ENCODE measurements at places on chromosomes 12 and 14.

DNA sequence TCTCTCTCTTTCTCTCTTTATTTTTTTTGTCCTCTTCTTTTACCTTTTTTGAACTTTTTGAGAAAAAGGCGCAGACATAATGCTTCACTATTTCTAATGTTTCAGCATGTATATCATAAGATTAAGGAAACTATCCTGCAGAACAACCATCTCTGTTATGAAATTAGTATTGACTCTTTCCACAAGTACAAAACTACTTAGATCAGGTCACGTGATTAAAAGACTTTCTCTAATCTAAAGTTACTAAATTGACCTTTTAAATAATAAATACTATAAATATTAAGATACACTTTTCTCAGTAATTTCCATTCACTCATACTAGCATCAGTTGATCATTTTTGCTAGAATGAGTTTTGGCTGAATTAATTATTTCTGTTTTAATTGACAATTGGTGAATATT is 844.5 kb upstream of the LRFN5 start:
- no peak for DNase-seq

DNA sequence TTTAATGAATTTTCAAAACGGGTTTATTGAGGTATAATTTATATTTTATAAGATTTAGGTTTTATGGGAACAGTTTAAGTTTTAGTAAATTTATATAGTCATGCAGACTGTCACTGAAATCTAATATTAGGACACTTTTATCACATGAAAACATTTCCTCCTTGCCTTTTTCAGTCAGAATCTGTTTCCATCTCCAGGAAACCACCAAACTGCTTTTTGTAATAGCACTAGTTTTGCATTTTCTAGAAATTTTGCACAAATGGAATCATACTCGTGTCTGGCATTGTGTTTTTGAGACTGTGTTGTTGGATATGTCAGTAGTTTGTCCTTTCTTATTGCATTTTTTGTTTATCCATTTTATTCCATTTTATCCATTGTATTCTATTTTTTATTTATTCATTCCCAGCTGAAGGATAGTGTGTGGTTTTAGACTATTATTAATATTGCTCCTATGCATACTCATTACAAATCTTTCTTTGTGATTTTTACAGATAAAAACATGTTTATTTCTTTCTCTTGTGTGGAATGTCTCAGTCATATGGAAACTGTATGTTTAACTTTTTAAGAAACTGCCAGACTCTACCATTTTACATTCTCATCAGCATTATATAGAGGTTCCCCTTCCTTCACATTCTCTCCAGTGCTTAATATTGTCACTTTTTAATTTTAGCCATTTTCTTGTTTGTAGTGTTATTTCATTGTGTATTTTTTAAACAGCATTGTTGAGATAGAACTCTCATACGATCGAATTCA is 26.5 kb downstream of the PALS1 start:
- no peak for DNase-seq

DNA sequence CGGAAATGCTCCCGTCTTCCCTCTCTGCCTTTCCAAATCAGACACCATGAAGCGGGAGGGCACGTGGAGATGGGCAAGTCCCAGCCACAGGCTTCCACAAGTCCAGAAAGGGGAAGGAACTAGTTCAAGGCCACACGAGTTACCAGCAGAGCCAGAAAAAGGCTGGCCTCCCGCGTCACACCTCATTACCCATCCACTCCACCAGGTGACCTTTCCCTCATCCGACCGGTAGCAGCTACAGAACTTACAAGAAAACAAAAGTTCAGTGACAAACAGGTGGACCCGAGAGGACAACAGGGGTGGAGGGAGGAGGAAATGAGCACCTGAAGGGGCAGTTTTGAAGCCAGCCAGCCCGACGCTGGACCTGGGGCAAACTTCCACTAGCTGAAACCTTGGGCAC is 46.9 kb downstream of the CHGA start:
- no peak for DNase-seq

GRCh38 chr12:104524034-104524832 is 67.5 kb downstream of the CHST11 start:
- DNase-seq: peak; percentile 38

DNA sequence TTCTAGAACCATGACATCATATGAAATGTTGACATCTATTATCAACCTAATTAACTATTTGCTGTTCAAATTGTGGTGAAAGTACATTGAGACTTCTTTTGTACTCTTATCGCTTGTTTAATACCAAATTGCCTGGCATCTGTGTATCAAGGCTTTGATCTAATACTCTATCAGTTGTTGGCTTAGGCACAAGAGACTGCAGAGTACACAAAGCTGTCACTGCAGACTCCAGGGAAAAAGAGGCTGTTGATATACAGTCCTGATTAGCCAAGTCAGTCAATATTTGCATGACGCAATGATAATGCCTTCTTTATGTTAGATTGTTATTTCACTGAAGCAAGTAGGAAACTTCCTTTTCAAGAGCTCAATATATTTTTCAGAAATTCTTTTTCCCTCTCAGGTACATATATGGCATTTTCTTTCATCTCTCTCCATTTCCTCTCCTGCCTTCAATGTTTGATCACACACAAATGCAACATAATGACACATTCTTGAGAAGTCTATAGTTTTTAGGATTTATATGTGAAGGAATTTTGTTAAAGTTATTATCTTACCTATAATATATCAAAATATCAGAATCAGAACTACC is 32.3 kb upstream of the PTCSC3 start:
- no peak for DNase-seq

GRCh38 chr12:94322346-94322745 is 137.3 kb downstream of the CEP83 start:
- no peak for DNase-seq

DNA sequence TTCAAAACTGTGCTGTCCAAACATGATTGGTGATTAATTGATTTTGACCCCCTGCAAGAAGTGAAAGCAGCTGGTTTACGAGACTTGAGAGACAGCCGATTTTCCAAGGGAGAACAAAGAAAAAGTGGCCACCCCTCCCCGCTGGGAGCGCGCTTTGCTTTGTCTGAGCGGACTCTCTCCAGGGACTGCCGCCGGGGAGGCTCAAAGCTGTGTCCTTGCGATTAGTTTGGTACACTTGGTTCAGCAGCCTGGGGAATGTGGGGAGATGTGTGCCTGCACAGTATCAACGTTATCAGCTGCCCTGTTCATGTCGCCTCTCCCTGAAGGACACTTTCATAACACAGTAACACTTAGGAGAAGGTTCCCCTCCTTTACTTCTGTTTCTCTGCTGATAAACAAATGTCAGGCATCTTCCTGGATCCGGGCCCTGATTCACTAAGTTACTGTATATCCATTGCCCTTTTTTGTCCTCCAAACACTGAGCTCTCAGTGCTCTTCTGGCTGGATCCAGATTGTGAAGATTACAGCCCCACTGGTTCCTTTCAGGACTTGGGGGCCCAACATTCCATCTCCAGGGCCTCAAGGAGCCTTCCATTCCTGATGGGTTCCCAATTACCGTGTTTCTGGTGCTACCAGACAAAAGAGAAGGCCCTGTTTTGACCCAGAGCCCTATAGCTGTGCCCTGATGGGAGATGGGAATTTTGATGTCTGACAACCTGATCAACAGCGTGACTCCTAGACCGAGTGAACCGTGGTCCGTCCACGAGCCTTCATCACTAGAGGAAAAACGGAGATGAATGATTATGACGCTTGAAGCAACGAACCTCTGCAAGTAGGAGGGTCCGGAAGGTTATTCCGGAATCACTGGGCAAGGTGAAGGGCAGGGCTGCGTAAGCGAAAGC is 31.7 kb upstream of the TUBA1C start:
- peak; percentile 40 for DNase-seq

DNA sequence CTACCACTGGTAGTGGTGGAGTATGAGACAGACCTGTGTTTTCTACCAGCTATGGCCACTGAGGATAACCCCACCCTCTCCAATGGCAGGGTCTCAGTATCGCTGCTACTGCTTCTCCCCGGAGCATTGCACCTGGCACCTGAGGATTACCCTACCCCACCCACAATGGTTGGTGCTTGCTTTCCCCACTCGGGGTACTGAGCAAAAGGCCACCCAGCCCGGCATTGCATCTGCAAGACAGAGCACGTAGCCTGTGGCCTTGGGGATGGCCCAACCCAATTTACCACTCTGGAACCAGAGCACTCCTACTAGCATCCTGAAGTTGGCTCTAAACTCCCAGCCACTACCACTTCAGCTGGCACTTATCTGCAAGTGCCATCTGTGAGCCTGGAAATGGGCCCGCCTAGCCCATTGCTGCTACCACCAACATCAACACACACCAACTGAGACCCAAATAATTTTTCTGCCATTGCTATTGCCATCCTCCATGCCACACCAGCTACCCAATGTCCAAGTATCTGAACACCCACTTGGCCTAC is 145.7 kb downstream of the CNTN1 start:
- DNase-seq: no peak

GRCh38 chr14:92625213-92625612 is 111.6 kb downstream of the RIN3 start:
- peak; percentile 93 for DNase-seq

DNA sequence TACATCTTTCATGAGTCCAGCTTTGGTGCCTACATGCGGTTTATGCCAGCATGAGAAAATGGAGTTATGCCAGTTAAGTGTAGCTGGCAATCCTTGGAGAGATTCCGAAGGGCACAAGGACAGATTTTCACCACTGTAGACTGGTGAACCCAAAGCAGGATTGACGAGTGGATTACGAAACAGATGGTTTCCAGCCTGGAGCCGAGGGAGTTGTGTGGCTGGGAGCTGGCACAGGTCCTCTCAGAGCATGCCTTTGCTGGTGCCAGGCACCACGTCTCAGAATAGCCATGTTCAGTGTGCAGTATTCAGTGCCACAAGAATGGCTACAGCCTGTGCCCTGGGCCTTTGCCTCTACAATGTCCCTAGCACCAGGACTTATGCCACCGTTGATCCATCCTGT is 13.2 kb downstream of the KCNH3 start:
- DNase-seq: peak; percentile 43

GRCh38 chr14:35374263-35374712 is 30.3 kb downstream of the NFKBIA start:
- peak; percentile 90 for DNase-seq

GRCh38 chr12:132294121-132295034 is 35.0 kb downstream of the GALNT9 start:
- DNase-seq: no peak

DNA sequence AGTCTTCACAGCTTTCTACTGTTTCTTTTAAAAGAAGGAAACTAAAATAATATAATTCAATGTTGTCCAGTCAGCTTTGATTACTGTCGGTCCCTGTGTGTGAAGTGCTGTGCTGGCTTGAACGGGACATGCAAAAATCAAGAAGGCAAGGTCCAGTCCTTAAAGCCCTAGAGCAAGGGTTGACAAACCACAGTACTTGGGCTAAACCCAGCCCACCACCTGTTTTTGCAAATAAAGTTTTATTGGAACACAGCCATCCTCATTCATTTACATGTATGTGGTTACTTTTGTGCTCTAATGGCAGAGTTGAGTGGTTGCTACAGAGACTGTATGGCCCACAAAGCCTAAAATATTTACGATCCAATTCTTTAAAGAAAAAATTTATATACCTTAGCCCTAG is 41.2 kb upstream of the TCL1B start:
- DNase-seq: no peak

- DNase-seq: no peak
Observed at GRCh38 chr14:100738269-100738691, 11.6 kb downstream of the DLK1 start.

DNA sequence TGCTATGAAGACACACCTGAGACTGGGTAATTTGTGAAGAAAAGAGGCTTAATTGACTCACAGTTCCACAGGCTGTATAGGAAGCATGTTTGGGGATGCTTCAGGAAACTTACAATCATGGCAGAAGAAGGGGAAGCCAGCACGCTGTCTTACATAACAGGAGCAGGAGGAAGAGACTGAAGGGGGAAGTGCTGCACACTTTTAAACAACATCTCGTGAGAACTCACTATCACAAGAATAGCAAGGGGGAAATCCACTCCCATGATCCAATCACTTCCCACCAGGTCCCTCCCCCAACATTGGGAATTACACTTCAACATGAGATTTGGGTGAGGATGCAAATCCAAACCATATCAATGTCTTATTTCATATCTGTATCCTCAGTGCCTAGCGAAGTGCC is 307.2 kb downstream of the ATP23 start:
- no peak for DNase-seq

Measured in AG08395 (cell line).